ENCODE measurements at places on chromosomes 16 and 17.
A peak's percentile ranks its signal among the peaks of the same experiment; 100 is the strongest.

- peak; percentile 18 for DNase-seq
Measured at GRCh38 chr17:57415751-57416207, 159.5 kb downstream of the MSI2 start.

DNA sequence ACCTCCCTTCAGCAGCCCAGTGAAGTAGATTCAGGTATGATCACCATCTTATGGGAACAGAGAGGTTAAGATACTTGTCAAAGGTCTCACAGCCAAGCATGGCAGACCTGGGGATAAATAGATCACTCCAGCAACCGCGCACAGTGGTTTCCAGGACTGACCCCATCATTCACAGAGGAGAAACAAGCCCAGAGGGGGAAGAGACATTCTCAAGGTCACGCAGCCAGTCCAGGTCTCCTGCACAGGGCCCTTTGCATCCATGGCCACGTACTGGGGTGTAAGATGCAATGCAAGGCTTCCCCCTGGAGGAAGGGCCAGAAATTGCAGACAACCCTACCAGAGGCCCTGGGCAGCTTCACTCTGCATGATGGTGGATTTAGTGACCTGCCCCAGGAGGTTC is 19.9 kb downstream of the TLE7 start:
- no peak for DNase-seq

GRCh38 chr17:79913896-79914812 is 74.9 kb upstream of the CBX4 start:
- no peak for DNase-seq

DNA sequence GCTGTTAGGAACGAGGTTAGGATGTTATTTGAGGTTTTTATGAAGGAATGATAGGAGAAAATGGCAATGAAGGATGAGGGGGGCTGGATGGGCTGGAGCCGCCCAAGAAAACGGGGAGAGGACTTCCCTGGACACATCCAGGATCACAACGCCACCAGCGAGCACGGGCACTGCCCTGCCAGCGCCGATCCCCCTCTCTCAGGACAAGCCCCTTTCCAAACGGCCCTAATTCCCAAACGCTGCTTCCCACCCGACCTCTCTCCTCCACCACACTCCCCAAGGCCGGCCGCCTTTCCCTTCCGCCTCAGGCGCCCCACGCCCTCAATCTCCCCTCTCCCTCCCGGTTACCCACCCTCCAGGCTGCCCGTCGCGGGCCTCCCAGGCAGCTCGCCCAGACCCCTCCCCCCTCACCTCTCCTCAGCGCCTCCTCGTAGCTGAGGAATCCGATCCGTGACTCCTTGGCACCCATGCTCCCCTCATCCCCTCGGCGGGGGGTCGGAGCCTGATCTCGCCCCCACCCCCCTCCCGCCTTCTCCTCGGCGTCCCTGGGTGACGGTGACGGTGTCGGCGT is 377 bp downstream of the USP32 start:
- DNase-seq, result no peak

- no peak for DNase-seq
Measured at GRCh38 chr16:57689762-57690558, 4.6 kb upstream of the DRC7 start.

DNA sequence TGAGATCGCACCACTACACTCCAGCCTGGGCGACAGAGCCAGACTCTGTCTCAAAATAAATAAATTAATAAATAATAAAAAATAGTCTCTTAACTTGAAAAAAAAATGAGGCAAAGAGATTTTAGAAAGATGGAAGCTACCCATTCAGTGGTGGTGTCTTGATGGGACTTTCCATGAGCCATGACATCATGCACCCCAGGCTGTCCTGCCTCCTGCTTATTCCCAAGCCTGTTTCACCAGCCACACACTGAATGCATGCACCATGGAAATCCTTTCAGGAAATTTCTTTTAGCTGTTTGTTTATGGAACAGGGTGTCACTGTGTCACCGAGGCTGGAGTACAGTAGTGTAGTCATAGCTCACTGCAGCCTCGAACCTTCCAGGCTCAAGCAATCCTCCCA is 8.9 kb upstream of the DLX3 start:
- no peak for DNase-seq

- no peak for DNase-seq
Measured at GRCh38 chr17:17667947-17668346, 13.3 kb upstream of the RAI1 start.

- no peak for DNase-seq
Measured at GRCh38 chr17:61868074-61868473, 4.7 kb upstream of the BRIP1 start.

GRCh38 chr17:34307110-34307509 is 12.1 kb upstream of the CCL8 start:
- no peak for DNase-seq

- DNase-seq, result peak; percentile 35
Measured at GRCh38 chr17:27756467-27757371, 43.6 kb downstream of the NOS2 start.

GRCh38 chr16:73796241-73796640 is 500.4 kb upstream of the PSMD7 start:
- DNase-seq, result no peak

DNA sequence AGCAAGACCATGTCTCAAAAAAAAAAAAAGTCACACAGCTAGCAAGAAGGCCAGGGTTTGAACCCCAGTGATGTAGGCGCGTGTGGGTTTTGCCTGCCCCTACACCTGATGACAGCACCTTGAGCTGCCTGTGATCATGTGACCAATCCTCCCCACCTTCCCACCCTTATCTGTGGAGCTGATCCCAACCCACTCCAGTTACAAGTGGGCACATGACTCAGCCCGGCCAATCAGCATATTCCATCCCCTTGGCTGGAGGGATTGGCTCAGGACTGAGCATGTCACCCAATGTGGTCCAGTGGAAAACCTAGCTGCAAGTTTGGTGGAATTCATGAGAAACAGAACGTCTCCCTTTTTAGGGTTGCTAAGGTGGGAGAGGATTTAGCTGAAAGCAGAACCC is 6.6 kb downstream of the TMEM114 start:
- DNase-seq, result no peak

DNA sequence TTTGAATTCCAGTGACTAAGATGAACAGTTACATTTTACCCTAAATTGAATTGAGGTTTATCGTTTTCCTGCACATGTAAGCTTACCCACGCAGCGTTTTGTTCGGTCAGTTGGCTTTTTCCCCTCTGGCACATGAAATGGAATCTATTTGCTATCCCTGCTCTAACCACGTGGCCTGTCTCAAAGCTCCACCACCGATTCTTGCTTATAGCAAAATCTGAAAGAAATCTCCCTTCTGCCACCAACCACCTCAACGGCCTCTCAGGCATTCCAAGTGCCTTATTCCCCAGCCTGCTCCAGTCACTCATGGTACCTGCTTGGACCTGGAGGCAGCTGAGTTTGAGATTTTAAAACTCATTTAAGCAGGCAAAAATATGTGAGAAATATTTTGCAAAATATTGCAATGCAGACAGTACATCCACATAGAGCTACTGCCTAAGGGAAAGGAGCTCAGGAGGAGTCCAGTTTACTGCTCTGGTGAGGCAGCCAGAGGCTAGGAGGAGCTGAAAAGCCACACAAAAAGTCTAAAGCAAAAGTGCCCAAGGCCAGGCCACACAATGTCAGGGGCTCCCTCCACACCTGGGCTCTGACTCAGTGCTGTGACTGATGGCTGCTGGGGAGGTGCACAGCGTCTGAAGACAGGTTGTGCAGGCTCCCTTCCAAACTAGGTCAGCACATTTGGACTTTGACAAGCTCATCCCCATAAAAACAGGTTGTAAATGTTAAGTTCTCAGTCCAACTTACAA is 26.4 kb downstream of the ARHGAP17 start:
- DNase-seq, result peak; percentile 85

- no peak for DNase-seq
Measured at GRCh38 chr17:31404028-31404949, 12.8 kb downstream of the RAB11FIP4 start.

- DNase-seq, result no peak
Measured at GRCh38 chr17:55582897-55583296, 71.6 kb upstream of the SMIM36 start.

GRCh38 chr17:8417806-8418205 is 17.9 kb upstream of the NDEL1 start:
- no peak for DNase-seq

- no peak for DNase-seq
Measured at GRCh38 chr16:48001324-48001895, 154.4 kb downstream of the ABCC12 start.

DNA sequence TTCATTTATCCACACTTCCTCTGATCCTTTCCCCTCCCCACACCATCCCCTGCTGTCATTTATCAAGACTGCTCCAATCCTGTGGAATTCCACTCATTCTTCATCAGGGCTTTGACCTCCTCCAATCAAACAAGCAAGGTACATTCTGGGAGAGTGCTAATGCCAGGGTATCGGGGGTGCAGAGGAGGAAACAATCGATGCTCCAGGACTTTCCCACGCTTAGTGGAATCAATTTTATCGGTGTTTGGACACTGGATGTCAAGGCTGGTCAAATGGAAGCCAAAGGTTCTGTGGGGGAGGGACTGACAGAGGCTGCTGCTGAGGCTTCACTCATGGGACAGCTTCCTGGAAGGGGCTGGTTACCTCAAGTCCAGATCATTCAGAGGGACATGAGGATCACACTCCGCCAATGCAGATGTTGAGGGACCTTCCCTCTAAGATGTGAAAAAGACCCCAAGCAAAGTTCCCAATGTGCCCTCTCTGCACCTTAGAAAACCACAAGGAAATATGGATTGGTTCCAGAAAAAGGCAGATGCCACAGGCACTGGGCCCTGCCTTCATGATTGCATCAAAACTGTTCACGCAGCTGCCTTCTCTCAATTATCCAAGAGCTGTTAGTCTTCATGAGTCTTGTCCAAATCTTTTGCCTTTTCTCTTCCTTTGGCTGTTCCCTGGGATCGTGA is 44.7 kb upstream of the SOX9 start:
- DNase-seq, result no peak

DNA sequence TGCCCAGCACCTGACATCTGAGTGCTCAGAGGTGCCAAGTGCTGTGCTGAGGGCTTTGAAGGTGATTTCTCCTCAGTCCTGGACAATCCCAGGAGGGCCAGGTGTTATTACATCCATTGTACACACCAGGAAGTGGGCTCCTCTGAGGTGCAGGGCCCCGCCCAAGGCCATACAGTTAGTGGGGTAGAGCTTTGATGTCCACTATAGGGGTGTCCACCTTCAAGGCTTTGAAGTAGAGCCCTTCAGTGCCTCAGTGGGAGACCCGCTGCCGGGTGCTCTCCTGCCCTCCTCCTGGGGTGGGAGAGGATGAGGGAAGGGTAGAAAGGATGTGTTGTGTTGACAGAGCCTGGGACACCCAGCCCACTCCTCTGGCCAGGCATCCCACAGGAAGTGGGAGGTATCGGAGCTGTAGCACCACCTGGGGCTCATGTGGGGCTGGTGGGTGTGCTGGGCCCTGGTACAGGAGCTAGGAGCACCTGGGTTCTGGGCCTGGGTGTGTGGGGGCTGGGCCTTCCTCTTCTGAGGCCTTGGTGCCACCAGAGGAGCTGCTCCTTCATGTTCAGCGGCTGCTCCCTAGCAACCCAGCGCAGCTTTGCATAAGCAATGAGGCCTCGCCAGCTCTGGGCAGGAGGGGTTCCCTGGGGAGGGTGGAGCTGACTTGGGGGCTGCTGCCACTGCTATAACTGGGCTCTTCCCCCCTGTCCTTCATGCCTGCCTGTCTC is 7.4 kb downstream of the LASP1 start:
- no peak for DNase-seq

- DNase-seq, result no peak
Measured at GRCh38 chr17:75153780-75154194, 525 bp downstream of the JPT1 start.

GRCh38 chr17:75759457-75759856 is 5.5 kb downstream of the GALK1 start:
- no peak for DNase-seq

DNA sequence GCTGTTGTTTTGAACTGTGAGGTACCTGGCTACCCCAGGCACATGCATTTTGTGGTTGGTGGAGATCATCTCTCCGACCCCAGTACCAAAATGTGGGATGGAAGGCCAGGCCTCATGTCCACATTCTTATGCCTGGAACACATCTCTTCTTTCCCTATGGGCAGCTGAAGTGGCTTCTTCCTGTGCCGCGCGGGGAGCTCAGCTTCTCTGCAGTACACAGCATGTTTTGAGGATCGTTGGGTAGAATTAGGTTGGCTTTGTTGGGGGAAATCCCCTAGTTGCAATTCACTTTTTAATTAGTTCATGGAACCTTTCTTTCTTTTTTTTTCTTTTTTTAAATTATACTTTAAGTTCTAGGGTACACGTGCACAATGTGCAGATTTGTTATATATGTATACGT is 242.1 kb downstream of the MSI2 start:
- DNase-seq, result no peak

GRCh38 chr16:17629936-17630335 is 159.2 kb upstream of the XYLT1 start:
- DNase-seq, result no peak

DNA sequence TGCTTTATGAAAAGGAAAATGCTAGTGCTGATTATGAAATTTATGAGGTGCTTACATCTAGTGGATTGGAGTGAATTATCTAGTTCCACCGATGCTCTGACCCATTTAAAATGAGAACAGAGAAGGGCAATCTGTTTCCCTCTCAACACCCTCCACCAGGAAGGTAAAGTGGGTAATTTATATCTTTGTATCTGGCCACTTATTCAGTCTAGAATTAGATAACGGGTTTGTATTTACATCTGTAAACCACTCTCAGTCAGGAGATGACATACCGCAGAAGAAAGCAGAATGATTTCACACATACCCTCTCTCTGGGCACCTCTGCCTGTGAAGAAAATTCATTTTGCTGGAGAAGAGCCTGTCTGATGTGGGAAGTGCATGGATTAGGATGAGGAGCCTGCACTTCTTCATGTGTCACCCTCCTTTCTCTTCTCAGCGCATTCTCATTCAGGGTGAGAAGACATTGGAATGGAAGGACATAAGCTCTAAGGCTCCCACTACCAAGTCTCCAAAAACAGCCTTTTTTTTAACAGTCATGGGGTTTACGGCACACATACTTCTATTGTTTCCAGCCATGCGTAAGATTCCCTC is 646.7 kb upstream of the SALL1 start:
- DNase-seq, result no peak

DNA sequence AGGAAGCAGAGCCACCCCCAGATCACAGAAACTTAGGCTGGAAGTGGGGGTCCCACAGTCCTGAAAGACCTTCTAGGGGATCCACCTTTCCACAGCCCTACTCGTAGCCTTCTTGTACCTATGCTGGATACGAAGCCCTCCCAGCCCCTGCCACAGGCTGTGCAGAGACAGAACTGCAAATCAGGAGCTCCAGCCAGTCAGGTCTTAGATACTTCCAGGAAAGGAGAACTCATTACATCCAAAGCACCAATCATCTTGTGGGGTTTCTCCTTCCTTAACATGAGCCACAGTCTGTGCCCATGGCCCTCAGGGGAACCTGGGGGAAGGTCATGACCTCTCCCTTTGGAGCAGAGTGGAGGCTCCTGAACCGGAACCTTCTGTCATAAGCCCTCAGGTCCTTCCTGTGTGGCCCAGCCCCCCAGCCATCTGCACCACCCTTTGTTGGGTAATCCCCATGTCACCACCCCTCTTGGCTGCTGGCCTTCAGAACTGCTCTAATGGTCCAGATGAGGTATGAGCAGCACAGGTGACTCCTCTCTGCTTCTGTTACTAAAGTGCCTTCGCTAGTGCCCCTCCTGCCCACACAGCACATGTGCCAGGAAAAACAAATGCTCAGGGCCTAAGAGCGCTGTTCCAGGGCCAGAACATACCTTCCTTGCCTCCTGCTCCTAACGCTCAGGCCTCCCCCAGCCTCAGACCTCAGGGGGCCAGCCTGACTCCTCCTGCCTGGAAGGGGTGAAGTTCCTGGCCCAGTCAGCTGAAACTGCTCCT is 14.6 kb downstream of the SRCIN1 start:
- no peak for DNase-seq
